ENCODE measurements at places on chromosomes 7 and 10. TPM values are rescaled to one million over a fixed set of nuclear protein-coding genes. Genes with fewer than 3 reads are reported as not detected.

Gene SSMEM1
- total RNA-seq, result not detected

Gene DRGX
- not detected for total RNA-seq

Gene ACHE
- 0.94 TPM for total RNA-seq

Gene MOGAT3
- total RNA-seq, result not detected

Gene HOGA1
- 4.1 TPM for total RNA-seq

Gene EGR2
- 53.1 TPM for total RNA-seq
